ENCODE measurements at places on chromosomes 6 and 20.

- DNase-seq = peak; percentile 46
Measured at GRCh38 chr20:47317127-47317895, 39.2 kb downstream of the ZMYND8 start.

- no peak for DNase-seq
Measured at GRCh38 chr6:131828951-131829350, 21.1 kb downstream of the ENPP1 start.

GRCh38 chr6:100464903-100465700 is at the start of gene SIM1:
Gene SIM1, minus strand, starts transcription at chr6:100464921. Its CDS starts 1,453 bp downstream, at chr6:100463468.
- peak; percentile 66 for DNase-seq

GRCh38 chr6:37308069-37308815 is 45.5 kb upstream of the RNF8 start:
- no peak for DNase-seq

- DNase-seq = no peak
Measured at GRCh38 chr6:98816799-98817198, 17.6 kb upstream of the POU3F2 start.

GRCh38 chr6:108728826-108729225 is 119.4 kb upstream of the ARMC2 start:
- DNase-seq = no peak
